Transverse colon (tissue), 4 donors: ENCODE measurements at places on chromosomes 1 and 21. TPM values are rescaled to one million over a fixed set of nuclear protein-coding genes. Genes with fewer than 3 reads are reported as not detected.

DNA sequence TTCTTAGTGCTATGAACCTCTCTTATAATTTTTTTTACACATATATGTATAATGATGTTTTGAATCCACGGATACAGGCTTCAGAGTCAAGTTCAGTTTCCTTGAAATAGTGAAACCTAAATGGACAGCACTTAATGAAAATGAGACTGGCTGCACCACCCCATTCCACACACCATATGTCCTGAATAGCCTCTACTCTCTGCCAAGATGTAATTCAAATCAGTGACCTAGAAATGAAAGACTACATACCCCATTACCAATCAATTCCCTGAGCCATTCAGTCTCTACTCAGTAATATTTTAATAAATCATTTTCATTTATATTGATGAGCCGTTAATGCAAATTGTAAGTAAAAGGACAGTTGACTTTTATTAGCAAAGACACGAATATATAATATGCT is 614.9 kb upstream of the TMPRSS15 start:
- H3K27me3 ChIP-seq, result no peaks in the 10 kb centered on the region
- H3K27ac ChIP-seq, result no peak overlapping the region
- H3K4me3 ChIP-seq, result no peak overlapping the region
- no peaks in the 10 kb centered on the region for H3K36me3 ChIP-seq
- H3K4me1 ChIP-seq, result no peaks in the 10 kb centered on the region
- no peak for DNase-seq

DNA sequence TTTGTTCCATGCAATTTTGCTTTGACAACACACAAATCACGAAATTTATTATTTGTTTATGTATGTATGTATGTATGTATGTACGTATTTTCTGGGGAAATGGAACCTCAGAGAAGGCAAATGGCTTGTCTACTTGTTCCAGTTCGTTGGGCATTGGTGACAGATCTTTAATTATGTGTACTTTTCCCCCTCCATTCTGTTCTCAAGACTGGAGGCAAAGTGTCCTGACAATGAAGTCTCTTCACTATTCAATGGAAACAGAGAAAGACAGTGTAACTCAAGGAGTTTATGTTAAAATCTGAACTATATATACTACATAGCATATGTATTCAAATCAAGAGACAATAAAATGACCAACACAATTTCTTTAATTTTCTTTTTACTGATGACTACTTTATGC is 245.7 kb upstream of the PTBP2 start:
- no peak overlapping the region for H3K4me3 ChIP-seq
- H3K27me3 ChIP-seq, result no peaks in the 10 kb centered on the region
- no peaks in the 10 kb centered on the region for H3K36me3 ChIP-seq
- DNase-seq, result no peak
- no peaks in the 10 kb centered on the region for H3K4me1 ChIP-seq

OPRD1 gene
- under 0.01 TPM for total RNA-seq

NEGR1 gene
- 8.3 TPM for total RNA-seq

RHEX gene
- total RNA-seq, result not detected

- no peak for DNase-seq
- no peak overlapping the region for H3K27ac ChIP-seq
- no peaks in the 10 kb centered on the region for H3K4me1 ChIP-seq
- no peaks in the 10 kb centered on the region for H3K36me3 ChIP-seq
- H3K27me3 ChIP-seq, result no peaks in the 10 kb centered on the region
- H3K4me3 ChIP-seq, result no peak overlapping the region
These were observed 51.4 kb downstream of the LEPR start for GRCh38 chr1:65471861-65472332.
